ENCODE measurements at places on chromosomes 11 and 22. TPM values are rescaled to one million over a fixed set of nuclear protein-coding genes. Genes with fewer than 3 reads are reported as not detected.

Gene GGTLC2
- total RNA-seq = not detected

Gene ANGPTL5
- not detected for total RNA-seq

Gene ZBTB44
- 40.9 TPM for total RNA-seq

Gene MIAT
- total RNA-seq = 1.3 TPM

Gene NRGN
- total RNA-seq = 4.9 TPM

Gene KRTAP5-1
- not detected for total RNA-seq

Gene MYO18B
- total RNA-seq = 1.9 TPM

Gene RRP7A
- total RNA-seq = 59.1 TPM

Gene HBG2
- not detected for total RNA-seq

Gene SYT13
- total RNA-seq = 24.5 TPM

Gene CTTN
- total RNA-seq = 239 TPM

Gene TMEM132A
- 261 TPM for total RNA-seq

Gene OR51E2
- not detected for total RNA-seq

Gene CRYBB1
- not detected for total RNA-seq

Gene SELENOM
- total RNA-seq = 3.7 TPM

Gene CATSPERZ
- not detected for total RNA-seq

Gene DMC1
- 3.0 TPM for total RNA-seq

Gene SERHL2
- total RNA-seq = 1.0 TPM

Gene FAT3
- total RNA-seq = 16.4 TPM

Gene MMP13
- total RNA-seq = not detected

Gene NLRP6
- not detected for total RNA-seq

Gene MGAT3
- total RNA-seq = 28.8 TPM

Gene RAB38
- total RNA-seq = 15.6 TPM

Gene VSIG10L2
- total RNA-seq = not detected

Gene HARBI1
- total RNA-seq = 9.0 TPM

Gene OR52E8
- not detected for total RNA-seq

Gene OR51I1
- not detected for total RNA-seq

Gene HSPB2
- total RNA-seq = not detected

Gene LMO1
- 0.43 TPM for total RNA-seq

Gene YPEL1
- 30.5 TPM for total RNA-seq

Gene MMP8
- total RNA-seq = not detected

Gene GPHA2
- 0.41 TPM for total RNA-seq

Gene APOL1
- not detected for total RNA-seq

Data from progenitor cell of endocrine pancreas (in vitro differentiated cells).